ENCODE measurements at places on chromosomes 7 and 10. TPM values are rescaled to one million over a fixed set of nuclear protein-coding genes. Genes with fewer than 3 reads are reported as not detected.

The ZPBP gene
- total RNA-seq = 0.36 TPM

The MCMBP gene
- total RNA-seq = 86.2 TPM

The TACC2 gene
- total RNA-seq = not detected

The AGR2 gene
- total RNA-seq = not detected

The PCBD1 gene
- total RNA-seq = 41.5 TPM

The SUN3 gene
- total RNA-seq = 0.95 TPM

The EMX2 gene
- not detected for total RNA-seq

The OR13A1 gene
- total RNA-seq = not detected

- DNase-seq = no peak
Measured at GRCh38 chr10:63799521-63800300, 278.5 kb downstream of the REEP3 start.

GRCh38 chr10:131033166-131034085, 278.1 kb downstream of the TCERG1L start:
- no peak for DNase-seq

GRCh38 chr7:1345796-1346755, 113.2 kb downstream of the MICALL2 start:
- DNase-seq = no peak

GRCh38 chr7:137446025-137446424, 102.5 kb upstream of the PTN start:
- DNase-seq = no peak

DNA sequence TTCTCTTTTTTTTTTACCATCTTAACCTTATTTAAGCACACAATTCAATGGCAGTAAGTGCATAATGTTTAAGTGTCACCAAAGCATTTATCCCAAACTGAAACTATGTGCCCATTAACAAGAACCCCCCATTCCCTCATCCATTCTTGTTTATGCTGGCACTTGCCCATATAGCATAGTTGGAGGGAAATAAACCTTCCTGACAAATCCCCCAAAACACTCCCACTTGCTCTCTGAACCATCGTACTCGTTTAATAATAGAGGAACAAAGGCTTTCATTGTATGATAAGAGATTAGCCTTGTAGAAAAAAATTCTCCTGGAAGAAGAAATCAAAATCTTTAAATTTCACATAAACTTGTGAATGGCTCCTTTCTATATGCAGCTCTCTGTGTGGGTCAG, 26.4 kb upstream of the KCNMA1 start:
- no peak for DNase-seq

DNA sequence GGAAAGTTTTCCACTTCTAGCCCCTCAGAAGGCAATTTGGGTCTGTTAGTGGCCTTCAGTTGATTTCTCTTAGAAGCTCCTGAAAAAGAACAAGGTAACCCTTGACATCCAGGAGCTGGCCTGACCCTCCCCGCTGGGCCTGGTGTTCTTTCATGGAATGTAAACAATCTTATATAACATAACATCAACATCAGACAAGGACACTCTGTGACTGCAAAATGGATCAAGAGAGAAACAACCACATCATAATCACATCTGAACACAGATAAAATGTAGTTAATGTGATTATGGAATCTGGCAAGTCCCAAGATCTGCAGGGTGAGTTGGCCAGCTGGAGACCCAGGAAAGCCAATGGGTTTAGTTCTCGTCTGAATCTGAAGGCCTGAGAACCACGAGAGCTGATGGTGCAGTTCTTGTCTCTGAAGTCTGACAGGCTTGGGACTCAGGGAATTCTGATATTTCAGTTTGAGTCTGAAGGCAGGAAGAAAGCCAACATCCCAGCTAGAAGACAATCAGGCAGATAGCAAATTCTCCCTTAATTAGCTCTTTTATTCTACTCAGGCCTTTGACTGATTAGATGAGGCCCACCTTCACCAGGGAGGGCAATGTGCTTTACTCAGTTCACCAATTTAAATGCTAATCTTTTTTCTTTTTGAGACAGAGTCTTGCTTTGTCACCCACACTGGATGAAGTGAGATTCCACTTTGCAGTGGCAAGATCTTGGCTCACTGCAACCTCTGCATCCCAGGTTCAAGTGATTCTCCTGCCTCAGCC, 91.4 kb upstream of the NAMPT start:
- no peak for DNase-seq

GRCh38 chr10:28734938-28735759, 57.8 kb downstream of the BAMBI start:
- no peak for DNase-seq

GRCh38 chr7:1081931-1082401, 5.9 kb upstream of the GPER1 start:
- no peak for DNase-seq

DNA sequence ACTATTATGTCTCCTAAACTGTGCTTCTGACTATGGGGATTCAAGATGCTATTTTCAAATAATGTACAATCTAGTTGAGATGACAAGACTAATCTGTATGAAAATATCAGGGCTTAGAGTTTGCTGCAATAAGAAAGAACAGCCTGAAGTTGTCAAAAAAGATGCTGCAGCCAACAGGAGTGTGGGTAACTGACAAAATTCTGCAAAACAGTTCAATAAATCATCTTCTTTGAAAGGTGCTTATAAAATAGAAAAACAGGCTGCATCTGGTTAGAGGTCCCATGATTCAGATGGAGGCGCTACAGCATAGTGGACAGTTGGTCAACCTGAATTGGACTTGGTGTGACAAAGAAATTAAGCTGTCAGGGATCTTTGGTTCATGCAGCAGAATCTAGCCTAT, 511.0 kb downstream of the XPNPEP1 start:
- no peak for DNase-seq

GRCh38 chr10:36182179-36182566, 540.1 kb upstream of the FZD8 start:
- DNase-seq = no peak

- DNase-seq = peak; percentile 57
Measured at GRCh38 chr10:27104919-27105318, 4.6 kb upstream of the ANKRD26 start.

DNA sequence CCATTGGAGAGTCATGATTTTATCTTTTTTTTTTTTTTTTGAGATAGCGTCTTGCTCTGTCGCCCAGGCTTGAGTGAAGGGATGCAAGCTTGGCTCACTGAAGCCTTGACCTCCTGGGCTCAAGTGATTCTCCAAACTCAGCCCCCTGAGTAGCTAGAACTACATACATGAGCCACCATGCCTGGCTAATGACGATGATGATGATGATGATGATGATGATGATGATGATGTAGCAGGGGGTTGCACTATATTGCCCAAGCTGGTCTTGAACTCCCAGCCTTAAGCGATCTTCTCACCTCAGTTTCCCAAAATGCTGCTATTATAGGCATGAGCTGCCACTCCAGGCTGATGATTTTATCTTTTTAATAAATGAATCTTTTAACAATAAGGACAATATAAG, 13.9 kb upstream of the PLAC9 start:
- no peak for DNase-seq

DNA sequence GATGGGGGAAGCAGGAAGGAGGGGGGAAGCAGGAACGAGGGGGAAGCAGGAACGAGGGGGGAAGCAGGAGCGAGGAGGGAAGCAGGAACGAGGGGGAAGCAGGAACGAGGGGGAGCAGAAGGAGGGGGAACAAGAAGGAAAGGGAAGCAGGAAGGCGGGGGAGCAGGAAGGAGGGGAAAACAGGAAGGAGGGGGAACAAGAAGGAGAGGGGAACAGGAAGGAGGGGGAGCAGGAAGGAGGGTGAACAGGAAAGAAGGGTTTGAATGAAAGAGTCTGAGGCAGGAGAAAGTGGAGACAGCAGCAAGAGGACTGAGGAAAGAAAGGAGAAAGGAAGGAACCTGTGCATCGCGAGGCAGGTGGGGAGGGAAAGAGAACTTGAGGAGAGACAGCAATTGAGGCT, 256.6 kb downstream of the PTEN start:
- DNase-seq = no peak

DNA sequence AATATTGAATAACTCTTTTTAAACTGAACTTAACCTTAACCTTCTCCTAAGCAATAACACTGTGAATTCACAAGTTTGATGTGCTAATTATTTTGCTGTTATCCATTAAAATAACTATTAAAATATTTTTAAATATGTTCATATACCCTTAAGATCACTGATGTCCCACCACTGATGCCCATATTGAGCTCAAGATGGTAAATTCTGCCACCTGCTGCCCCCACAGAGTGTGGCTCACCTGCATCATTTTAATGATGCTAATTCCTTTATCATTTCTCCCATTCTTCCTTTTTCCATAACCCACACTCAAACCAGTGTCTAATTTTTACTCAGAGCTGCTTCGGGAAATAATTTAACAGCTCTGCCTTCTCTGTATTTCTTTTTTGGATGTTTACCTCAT, 82.3 kb upstream of the ARID5B start:
- DNase-seq = no peak

- DNase-seq = no peak
Measured at GRCh38 chr7:98902523-98902922, 24.2 kb downstream of the TRRAP start.

- DNase-seq = peak; percentile 25
Measured at GRCh38 chr10:116444527-116445142, 17.0 kb downstream of the PNLIPRP3 start.

- no peak for DNase-seq
Measured at GRCh38 chr10:78802866-78803265, 265.9 kb upstream of the ZMIZ1 start.

- DNase-seq = peak; percentile 39
Measured at GRCh38 chr7:2231992-2232765, 566 bp downstream of the MAD1L1 start.

DNA sequence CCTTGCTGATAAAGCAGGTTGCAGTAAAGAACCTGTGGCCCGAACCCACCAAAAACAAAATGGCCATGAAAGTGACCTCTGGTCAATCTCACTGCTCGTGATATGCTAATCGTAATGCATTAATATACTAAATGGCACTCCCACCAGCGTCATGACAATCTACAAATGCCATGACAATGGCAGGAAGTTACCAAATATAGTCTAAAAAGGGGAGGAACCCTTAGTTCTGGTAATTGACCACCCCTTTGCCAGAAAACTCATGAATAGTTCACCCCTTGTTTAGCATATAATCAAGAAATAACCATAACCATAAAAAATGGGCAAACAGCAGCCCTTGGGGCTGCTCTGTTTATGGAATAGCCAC, 1139.4 kb upstream of the LRRN3 start:
- DNase-seq = no peak

All from activated CD8-positive, alpha-beta T cell treated with anti-CD3 and anti-CD28 coated beads for 36 hours (primary cell).